Stimulated activated CD8-positive, alpha-beta memory T cell treated with anti-CD3 and anti-CD28 coated beads, Interleukin-7, amount 100 ng/mL, for 48 hours (primary cell): ENCODE measurements at places on chromosomes 2 and 18.

DNA sequence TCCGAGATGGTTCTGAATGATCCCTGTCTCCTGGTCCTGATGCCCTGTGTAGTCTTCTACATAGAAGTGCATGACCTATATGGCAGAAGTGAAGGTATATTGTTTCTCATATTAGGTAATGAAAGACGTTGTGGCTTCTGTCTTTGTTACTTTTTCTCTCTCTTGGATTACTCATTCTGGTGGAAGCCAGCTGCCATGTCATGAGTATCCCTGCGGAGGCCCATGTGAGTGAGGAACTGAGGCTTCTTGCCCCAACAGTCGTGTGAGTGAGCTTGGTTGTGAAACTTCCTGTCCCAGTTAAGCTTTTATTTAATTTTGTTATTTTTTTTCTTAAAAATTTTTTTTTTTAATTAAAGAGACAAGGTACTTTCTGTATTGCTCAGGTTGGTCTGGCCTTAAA, 134.7 kb downstream of the UBR3 start:
- no peak for DNase-seq

- no peak for DNase-seq
These were observed 219.3 kb upstream of the TMEFF2 start for GRCh38 chr2:192413812-192414681.

GRCh38 chr2:70986499-70987189, 8.0 kb downstream of the TEX261 start:
- no peak for DNase-seq

- no peak for DNase-seq
These were observed 772 bp downstream of the RELCH start for GRCh38 chr18:62187543-62188510.

GRCh38 chr2:105369777-105370690, 28.8 kb downstream of the FHL2 start:
- peak; percentile 80 for DNase-seq

DNA sequence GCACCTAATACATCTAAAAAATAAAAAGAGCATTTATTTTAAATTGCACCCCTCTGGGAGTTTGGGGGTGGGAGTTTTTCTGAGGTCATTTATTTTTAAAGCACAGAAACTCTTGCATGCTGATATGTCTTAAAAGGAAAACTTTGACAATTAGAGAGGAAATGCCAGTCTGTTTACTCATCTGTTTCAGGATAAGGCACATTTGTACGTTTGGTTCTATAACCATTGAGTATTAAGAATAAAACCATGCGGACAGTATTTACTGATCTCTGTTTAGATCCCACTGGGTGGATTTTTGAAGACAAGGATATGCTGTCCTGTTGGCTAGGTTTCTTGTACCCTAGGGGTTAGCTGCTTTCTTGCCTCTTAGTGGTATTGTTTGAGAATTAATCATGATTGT, 122.9 kb downstream of the TANC1 start:
- DNase-seq, result no peak

GRCh38 chr2:121790276-121790956, 35.0 kb downstream of the TSN start:
- DNase-seq, result no peak

DNA sequence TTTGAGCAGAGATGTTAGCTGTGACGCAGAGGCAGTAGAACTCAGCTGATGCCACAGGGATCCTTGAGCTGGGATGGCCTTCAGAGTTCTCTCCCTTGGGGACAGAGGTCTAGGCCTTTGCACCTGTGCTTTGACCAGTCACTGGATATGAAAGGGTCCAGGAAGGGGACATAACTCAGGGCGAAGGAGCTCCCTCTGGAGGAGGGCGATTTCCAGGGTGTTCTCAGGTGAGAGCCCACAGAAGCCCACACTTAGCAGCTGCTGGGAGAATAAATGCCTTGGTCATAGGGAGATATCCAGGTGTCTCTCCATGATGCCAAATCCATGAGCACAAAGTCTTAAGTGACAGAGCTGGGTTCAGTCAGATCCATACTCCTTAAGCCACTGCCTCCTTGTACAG, 369.2 kb downstream of the NYAP2 start:
- DNase-seq, result no peak

DNA sequence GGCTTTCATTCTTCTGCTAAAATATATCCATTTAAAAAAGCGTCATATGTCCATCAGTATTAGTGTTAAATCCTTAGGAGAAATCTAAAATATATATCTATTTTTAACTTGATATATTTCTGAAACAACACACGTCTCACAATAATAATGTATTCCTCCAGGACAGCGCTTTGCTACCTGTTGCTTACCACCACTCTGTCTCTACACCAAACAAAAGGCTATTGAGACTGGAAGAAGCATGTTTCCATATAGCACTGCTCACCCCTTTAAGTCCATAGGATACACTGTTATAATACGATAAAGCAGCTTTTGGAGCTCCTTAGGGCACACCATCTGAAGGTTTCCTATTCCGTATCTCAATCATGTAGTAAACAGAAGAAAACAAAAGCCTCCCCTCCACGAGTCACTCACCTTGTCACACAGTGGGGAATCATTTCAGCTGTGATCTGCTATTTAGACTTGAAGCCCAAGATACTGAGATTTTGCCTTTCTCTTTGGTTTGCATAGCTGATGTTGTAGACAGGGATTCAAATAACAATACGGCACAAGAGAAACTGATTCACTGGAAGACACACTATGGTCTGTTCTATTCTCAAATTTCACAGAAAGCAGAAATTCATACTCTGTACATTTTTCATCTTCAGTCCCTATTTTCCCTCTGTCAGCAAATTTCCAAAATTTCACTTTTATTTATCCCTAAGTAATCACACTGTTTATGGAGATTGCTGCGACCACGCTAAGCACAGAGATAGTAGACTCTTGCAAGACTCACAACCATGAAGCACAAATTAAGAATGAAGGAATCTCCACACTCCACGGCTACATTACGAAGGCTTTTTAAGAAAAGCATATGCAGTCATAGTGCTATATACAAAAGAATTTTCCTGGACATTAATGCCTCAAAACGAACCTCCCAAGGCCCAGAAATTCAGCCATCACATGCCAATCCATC, 187.1 kb downstream of the TCF4 start:
- DNase-seq, result no peak

GRCh38 chr18:12867441-12868123, 16.5 kb downstream of the PTPN2 start:
- no peak for DNase-seq

- DNase-seq, result no peak
These were observed 300.0 kb upstream of the SMIM21 start for GRCh38 chr18:75727456-75727855.

GRCh38 chr18:65919663-65920062, 168.9 kb downstream of the CDH7 start:
- no peak for DNase-seq

- DNase-seq, result no peak
These were observed 314.4 kb downstream of the ALK start for GRCh38 chr2:29607038-29607420.

DNA sequence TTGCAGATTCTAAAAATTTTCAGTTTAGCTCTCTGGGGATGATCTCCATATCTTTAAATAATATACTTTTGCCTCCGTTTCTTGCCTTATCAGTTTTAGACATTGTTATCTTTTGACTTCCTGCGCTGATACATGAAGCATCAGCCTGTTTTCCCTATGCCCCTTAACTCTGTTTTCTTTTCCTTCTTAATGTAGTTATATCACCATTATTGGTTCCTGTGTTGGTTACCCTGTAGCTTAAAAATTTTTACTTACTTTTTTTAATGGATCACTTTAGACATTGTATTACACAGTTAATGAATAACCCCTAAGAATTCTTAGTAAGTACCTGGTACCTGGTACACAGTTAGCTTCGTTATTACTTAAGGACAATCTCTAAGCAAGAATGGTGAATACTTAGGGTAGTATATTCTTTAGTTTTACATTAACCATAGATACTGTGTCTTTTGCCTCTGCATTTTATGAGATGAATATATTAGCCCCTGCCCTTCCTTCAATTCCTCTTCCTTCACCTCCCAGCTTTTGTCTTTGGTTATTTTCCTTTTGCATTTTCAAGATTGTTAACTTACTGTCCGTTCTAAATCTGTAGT, 40.9 kb downstream of the BABAM2 start:
- no peak for DNase-seq

- DNase-seq, result no peak
These were observed 121.3 kb downstream of the NDUFA10 start for GRCh38 chr2:239903803-239904202.

GRCh38 chr2:48724278-48724677, 31.2 kb downstream of the LHCGR start:
- DNase-seq, result no peak
